Pancreas (tissue), 10 donors: ENCODE measurements at places on chromosomes 6 and 20. TPM values are rescaled to one million over a fixed set of nuclear protein-coding genes. Genes with fewer than 3 reads are reported as not detected.

The BTNL2 gene
- not detected for polyA plus RNA-seq

The LY6G5C gene
- polyA plus RNA-seq = 2.4 TPM

The TMEM242 gene
- polyA plus RNA-seq = 5.4 TPM

The TSPO2 gene
- polyA plus RNA-seq = 0.42 TPM

The DPPA5 gene
- polyA plus RNA-seq = not detected

The PLN gene
- polyA plus RNA-seq = 2.8 TPM

The CRISP3 gene
- polyA plus RNA-seq = 0.49 TPM

The CCM2L gene
- polyA plus RNA-seq = 5.3 TPM

The LPA gene
- polyA plus RNA-seq = 0.15 TPM

The KIAA1755 gene
- 1.4 TPM for polyA plus RNA-seq

The CCN6 gene
- not detected for polyA plus RNA-seq

The ADGRF1 gene
- polyA plus RNA-seq = 0.56 TPM

The PAK1IP1 gene
- polyA plus RNA-seq = 6.6 TPM

The TCF15 gene
- 0.80 TPM for polyA plus RNA-seq

The HMGA1 gene
- 17.0 TPM for polyA plus RNA-seq

The SIGLEC1 gene
- polyA plus RNA-seq = 1.0 TPM

The PI16 gene
- 7.3 TPM for polyA plus RNA-seq

The SOX4 gene
- polyA plus RNA-seq = 8.7 TPM

The CDH4 gene
- polyA plus RNA-seq = 0.27 TPM

The CDS2 gene
- 4.6 TPM for polyA plus RNA-seq

The TMEM14A gene
- 29.6 TPM for polyA plus RNA-seq

The WFDC10B gene
- polyA plus RNA-seq = not detected

The VSTM2L gene
- 10.1 TPM for polyA plus RNA-seq

The IL17A gene
- polyA plus RNA-seq = not detected

The FILIP1 gene
- polyA plus RNA-seq = 0.87 TPM

The ERVFRD-1 gene
- not detected for polyA plus RNA-seq

The PCSK2 gene
- polyA plus RNA-seq = 51.0 TPM

The ME1 gene
- 2.1 TPM for polyA plus RNA-seq

The PI3 gene
- polyA plus RNA-seq = 0.72 TPM

The PNLDC1 gene
- 1.7 TPM for polyA plus RNA-seq

The CRIP3 gene
- polyA plus RNA-seq = 9.7 TPM
